SJCRH30 (cell line): ENCODE measurements at places on chromosomes 12 and 14. TPM values are rescaled to one million over a fixed set of nuclear protein-coding genes. Genes with fewer than 3 reads are reported as not detected.
A peak's percentile ranks its signal among the peaks of the same experiment; 100 is the strongest.

Gene OR6C2
- not detected in 2 replicates for total RNA-seq

Gene SIRT4
- 4.0 and 5.5 TPM in 2 replicates for total RNA-seq

- DNase-seq: no peak
These were observed 14.6 kb downstream of the HEATR5A start for GRCh38 chr14:31405599-31406232.

DNA sequence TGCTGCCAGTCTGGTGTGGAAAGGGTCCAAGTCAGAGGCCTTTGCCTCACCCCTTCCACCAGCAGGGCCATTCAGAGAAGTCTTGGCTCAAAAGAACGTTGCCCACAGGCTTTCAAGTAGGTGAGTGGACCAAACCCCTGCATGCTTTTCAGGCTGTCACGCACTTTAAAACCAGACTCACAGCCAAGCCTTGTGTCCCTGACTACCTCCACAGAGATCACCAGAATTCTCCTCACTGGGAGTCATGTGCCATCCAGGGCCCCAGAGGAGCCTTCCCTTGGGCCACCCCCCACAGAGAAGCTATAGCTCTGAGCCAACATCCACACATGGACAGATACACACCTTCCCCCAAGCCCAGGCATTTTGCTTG lies 283.1 kb downstream of the DPF3 start:
- no peak for DNase-seq

- DNase-seq: peak; percentile 36
These were observed 8.6 kb downstream of the TC2N start for GRCh38 chr14:91858536-91859275.

DNA sequence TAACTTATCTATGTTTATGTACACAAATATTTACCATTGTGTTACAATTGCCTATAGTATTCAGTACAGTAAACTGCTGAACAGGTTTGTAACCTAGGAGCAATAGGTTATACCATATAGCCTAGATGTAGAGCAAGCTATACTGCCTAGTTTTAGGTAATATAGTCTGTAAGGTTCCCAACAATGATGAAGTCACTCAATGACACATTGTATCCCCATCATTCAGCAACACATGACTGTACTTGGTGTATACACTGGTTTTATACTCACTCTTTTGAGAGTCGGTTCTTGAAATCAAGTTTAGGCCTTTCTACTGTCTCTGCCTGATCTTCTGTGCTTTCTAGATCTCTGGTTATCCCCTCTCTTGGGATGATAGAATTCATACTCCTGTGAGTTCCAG lies 5.5 kb downstream of the RNASE1 start:
- DNase-seq: no peak

GRCh38 chr12:99122959-99123358 lies 477.9 kb downstream of the APAF1 start:
- no peak for DNase-seq

- no peak for DNase-seq
These were observed 63.9 kb downstream of the TGFB3 start for GRCh38 chr14:75917946-75918335.

GRCh38 chr14:79376557-79376956 lies 834.7 kb downstream of the DIO2 start:
- no peak for DNase-seq

GRCh38 chr14:34817768-34818167 lies 57.4 kb downstream of the BAZ1A start:
- no peak for DNase-seq

Gene RNASE13
- total RNA-seq: not detected in 2 replicates

GRCh38 chr12:93567174-93567573 lies 5.3 kb upstream of the SOCS2 start:
- no peak for DNase-seq

Gene HOXC12
- not detected in 2 replicates for total RNA-seq

DNA sequence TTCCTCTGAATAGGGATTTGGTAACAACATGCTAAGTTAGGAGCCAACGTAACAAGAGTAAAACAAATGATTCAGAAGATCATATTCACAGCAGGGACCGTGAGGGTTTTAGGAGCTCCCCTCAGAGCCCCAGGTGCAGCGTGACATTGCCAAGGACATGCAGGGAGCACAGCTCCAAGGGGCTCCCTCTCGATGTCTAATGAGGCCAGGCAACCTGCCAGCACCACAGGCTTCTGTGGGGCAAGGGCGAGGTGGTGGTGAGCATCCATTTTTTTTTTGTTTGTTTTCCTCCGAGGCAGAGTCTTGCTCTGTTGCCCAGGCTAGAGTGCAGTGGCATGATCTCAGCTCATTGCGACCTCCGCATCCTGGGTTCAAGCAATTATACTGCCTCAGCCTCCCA lies 95.1 kb upstream of the PTPRB start:
- no peak for DNase-seq

DNA sequence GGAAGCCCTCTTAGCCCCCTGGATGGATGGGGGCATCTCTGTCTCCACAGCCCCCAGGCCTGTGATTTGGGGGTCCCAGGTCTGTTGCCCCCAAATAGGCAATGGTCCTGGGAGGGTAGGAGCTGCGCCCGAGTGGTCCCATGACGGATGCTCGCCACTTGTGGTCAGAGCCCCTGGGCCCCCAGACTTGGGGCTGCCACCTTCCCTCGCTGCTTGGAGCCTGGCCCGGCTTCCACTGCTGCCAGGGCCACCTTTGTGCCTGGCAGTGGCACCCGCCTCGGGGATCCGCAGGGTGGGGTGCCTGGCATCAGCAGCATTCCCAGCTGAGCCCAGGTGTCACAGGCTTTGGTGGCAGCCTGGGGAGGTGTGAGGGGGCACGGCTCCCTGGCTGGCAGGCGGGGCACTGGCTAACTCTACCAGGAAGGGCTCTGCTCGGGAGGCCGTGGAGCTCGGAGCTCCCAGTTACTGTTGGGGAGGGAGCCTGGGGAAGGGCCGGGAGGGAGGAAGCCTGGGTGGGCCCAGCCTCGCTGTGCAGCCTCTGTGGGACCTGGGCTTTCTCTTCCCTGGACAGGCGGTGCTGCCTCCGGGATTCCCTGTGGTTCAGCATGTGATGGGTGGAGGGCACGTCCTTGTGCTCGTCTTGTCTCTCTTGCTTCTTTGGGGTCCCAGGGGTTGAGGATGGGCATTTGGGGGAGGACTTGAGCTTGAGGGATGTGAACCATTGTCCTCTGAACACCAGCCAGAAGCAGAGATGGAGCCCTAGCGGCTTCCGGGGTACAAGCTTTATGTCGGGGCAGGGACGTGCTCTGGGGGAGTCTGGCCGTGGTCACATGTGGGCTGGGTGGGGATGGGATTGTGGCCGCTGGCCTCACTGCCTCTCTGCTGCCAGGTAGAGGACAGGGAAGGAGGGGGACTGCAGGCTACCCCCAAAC lies 5.4 kb downstream of the KIF26A start:
- no peak for DNase-seq

Gene LRRC9
- not detected in 2 replicates for total RNA-seq

Gene CLEC2A
- total RNA-seq: not detected in 2 replicates

GRCh38 chr14:69754487-69754886 lies 12.5 kb upstream of the SRSF5 start:
- DNase-seq: no peak

Gene FAR2
- total RNA-seq: 12.6 and 19.1 TPM in 2 replicates

GRCh38 chr12:130049666-130050065 lies 112.6 kb upstream of the FZD10 start:
- no peak for DNase-seq

GRCh38 chr14:26132061-26132645 lies 465.7 kb downstream of the NOVA1 start:
- no peak for DNase-seq

Gene KCNH3
- 0.03 and 0.12 TPM in 2 replicates for total RNA-seq

- no peak for DNase-seq
These were observed 124.9 kb downstream of the PELI2 start for GRCh38 chr14:56243110-56243509.

DNA sequence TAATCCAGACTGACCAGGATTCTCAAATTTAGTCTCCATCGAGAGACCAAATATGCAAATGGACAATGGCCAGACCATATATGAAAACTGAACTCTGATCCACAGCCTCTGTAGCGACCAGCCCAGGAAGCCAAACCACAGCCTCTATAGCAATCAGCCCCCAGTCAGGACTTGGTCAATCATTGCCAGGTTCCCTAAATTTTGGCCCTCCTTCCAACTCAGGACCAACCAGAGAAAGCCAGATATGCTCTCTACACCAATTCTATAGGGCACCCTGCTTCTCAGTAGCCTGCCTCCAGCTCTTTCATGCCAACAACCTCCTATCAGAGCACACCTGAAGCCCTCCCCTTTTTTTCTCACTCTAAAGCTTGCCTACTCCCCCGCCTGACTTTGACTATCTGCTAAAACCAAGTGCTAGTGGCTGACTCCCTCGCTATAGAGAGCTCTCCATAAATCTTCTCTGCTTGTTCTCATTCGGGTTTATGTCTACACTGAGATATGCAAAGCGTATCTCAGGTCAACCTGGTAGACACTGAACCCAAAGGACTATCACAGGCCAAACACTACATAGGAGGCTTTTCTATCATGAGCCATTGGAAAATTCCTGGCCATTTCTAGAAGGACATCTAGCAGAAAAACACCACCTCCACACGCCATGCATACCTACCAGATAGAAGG lies 110.5 kb upstream of the FUT8 start:
- no peak for DNase-seq

GRCh38 chr12:104339663-104340062 lies 36.1 kb downstream of the EID3 start:
- no peak for DNase-seq

Gene LHX5
- not detected in 2 replicates for total RNA-seq

Gene SMOC1
- 12.8 and 15.6 TPM in 2 replicates for total RNA-seq

DNA sequence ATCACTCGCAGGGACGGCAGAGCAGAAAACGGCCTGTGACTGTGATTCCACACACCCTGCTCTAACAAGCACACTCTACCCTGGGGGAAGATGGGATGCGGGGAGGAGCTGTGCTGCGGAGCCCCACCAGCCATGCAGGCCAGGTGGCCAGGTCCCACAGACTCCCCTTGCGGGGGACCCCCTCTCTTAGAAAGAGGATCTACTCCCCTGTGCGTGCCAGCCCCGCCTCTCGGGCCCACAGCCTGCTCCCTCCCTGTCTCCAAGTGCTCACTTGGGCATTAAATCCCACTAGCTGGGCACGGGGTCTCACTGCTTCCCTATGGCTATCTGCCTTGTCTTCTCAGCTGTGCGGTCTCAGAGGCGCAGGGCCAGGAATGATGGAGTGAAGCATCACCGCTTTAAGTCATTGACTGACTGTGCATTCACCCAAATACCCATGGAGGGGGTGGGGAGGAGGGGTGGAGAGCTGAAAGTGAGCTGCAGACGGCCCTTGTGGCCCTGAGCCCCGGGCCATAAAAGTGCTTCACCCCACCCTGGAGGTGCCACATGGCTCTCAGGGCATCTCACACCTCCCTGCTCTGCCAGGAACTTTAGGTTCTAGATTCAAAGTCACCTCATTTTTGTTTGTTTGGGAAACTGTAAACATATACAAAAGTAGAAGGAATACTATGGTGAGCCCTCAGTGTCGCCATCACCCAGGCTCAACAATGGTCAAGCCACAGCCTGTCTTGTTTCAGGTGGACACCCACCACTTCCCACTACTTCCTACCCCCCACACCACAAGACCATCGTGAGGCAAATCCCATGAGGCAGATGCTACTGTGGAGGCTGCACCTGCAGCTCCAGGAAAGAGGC lies 9.4 kb downstream of the STX2 start:
- no peak for DNase-seq

Gene RNASE7
- not detected in 2 replicates for total RNA-seq

- no peak for DNase-seq
These were observed 8.3 kb downstream of the CDKL1 start for GRCh38 chr14:50388256-50388931.

- DNase-seq: no peak
These were observed 140.7 kb upstream of the NOVA1 start for GRCh38 chr14:26738571-26738970.

DNA sequence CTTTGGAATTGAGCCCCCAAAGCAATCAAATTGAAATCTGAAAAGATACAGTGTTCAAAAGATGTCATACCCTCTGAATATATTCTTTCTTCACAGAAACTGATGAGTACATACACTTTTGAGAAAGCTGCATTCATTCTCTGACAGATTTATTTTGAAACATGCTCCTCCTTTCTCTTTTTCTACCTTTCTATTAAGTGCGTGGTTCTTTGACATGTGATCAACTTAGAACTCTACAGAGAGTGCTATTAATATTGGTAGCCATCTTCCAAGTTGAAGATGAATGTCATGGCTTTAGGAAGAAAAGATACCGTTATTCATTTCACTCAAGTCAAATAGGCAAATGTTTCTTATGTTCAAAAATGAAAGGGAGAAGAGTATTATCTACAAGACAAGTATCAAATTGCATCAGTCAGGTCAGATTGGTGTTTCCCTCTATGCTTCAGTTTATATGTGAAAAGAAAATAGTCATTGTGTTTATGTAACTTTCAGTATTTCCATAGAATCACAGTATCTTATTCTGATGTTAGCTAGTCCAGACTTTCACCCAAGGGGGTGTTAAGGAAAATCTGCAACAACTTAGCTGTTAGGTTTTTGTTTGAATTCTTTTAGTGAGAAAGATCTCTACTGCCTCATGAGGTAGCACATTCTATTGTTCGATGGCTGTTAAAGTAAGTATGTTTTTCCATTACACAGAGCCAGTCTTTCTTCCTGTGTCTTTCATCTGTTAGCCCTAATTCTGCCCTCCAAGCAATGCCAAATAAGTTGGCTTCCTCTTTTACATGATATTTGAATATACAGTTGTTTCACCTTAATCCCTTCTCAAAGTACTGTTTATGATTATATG lies 55.4 kb upstream of the GARIN2 start:
- DNase-seq: no peak

DNA sequence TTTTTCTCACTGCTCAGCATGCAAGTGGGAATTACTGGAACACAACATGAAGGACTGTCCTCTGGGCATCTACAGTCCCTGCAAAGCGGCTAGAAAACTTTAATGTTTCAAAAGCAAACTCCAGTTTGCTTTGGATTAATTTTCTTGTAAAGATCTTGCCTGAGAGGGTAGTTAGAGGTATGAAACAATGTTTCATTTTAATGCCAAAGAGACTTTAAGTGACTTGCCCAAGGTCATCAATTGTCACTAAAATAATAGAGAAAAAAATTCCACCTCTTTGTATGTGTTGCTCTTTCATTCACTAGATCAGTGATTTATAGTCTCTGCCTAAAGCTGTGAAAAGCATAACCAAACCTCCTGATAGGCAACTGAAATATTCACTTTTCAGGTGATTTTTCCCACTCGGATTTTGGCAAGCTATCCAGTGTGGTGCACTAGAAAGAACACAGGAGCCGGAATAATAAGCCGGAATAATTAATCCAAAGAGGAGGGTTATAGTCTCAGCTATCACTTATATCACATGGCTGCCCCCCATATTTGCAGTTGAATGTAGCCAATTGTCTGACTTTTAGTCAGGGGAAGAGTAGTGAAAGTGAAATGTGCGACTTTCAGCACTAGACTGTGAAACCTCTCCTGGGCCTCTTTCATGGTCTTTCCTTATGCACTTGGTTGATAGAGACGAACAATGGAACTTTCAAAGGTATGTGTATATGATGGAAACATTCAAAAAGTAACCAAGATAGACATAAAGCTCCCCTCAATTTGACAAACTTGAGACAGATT lies 107.7 kb downstream of the SLC6A15 start:
- DNase-seq: no peak

- no peak for DNase-seq
These were observed 125.3 kb downstream of the SLC6A15 start for GRCh38 chr12:84787253-84787652.

GRCh38 chr12:43159506-43159905 lies 392.5 kb downstream of the ADAMTS20 start:
- no peak for DNase-seq

Gene NEMP1
- total RNA-seq: 63.7 and 70.2 TPM in 2 replicates

Gene PDZRN4
- not detected in 2 replicates for total RNA-seq

- no peak for DNase-seq
These were observed 5.9 kb upstream of the MYO1A start for GRCh38 chr12:57055824-57056223.

GRCh38 chr12:44696542-44696941 lies 179.6 kb downstream of the NELL2 start:
- no peak for DNase-seq

Gene LTBR
- total RNA-seq: 14.7 and 16.5 TPM in 2 replicates

Gene LBHD2
- not detected in 2 replicates for total RNA-seq

Gene DBX2
- total RNA-seq: not detected in 2 replicates
